ENCODE measurements at places on chromosomes 4 and X.

- DNase-seq: no peak
These were observed 1295.8 kb upstream of the AGA start for GRCh38 chr4:178738026-178738425.

GRCh38 chrX:42463706-42464490 lies 314.1 kb downstream of the PPP1R2C start:
- no peak for DNase-seq

GRCh38 chr4:147709999-147710398 lies 21.9 kb upstream of the ARHGAP10 start:
- no peak for DNase-seq

- no peak for DNase-seq
These were observed 142.8 kb upstream of the VCX2 start for GRCh38 chrX:8313844-8314243.

DNA sequence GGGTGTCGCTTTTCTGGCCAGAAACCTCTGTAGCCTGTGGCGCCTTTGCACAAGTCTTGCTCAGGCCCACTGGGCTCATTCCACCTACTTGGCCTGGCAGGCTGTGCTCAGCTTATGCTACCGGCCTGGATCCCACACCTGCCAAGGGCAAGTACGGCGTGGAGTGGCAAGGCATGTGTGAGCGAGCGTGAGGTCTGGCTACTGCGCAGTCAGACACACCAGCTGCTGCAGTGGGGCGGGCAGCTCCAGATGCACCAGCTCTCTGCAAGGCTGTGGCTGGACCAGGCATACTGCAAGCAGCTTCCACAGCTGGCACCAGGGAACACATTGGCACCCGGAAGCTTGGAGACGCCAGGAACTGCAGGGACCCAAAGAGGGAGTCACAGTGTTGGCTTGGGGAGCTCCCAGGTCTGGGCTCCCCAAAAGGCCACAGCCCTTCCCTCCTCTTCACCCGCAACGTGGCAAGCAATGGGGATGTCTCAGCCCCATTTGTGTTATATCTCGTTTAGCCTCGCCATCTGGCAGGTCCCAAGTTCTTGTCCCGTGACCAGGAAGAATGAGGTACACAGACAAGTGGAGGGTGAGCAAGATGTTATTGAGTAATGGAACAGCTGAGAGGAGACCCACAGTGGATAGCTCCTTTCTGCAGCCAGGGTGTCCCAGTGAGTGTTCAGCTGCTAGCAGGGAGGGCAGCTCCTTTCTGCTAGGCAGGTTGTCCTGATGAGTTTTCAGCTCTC lies 3.8 kb upstream of the FBXW7 start:
- DNase-seq: no peak
